ENCODE measurements at places on chromosomes 6 and 20.

DNA sequence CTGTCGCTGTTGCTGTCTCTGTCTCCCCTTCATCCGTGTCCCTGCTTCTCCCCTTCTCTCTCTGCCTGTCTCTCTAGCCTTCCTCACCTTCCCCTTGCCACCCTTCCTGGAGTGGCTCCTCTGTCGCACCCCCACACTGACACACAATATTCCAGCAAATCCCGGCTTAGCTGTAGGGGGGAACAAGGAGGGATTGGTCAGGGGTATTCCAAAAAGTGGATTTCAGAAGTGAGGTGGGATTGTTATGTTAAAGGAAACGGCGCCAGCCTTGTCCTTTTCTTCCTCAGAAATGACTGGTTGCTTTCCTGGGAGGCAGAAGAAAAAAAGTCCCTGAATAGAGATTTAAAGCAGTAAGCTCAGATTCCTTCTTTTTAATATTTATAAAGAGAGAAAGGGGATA, 76.3 kb upstream of the SIRPA start:
- DNase-seq: no peak

DNA sequence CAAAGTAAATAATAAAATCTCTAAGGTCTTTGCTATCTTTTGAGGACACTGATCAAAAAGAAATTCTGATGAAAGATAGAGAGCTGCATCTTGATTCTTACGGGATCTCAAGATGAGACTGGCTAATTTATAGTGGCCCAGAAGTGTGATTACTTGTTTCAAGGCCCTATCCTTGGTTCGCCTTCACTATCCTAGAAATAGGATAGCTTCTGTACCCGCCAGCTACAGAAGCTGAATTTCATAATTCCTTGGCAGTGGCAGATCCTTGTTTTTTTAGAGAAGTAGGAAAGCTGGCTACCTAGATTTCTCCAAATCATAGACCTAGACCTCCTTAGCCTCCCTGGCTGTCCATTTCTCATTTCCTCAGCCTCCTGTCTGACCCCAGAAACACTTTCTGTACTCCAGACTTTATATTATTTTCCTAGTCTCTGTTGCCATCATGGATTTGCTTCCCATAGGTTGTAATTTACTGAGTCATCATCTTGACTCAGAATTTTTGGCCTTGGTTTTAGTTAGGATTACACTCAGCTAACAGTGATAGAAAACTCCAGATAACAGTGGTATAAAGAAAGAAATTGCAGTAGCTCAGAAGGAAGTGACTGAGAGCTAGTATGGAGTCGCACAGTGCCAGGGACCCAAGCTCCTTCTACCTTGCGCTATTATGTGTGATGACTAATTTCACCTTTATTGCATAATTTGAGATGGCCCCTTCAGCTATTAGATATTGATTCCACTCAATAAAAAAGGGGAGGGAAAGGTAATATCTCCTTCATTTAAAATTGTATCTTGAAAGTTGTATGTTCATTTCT, 27.7 kb downstream of the PHF3 start:
- DNase-seq: no peak

DNA sequence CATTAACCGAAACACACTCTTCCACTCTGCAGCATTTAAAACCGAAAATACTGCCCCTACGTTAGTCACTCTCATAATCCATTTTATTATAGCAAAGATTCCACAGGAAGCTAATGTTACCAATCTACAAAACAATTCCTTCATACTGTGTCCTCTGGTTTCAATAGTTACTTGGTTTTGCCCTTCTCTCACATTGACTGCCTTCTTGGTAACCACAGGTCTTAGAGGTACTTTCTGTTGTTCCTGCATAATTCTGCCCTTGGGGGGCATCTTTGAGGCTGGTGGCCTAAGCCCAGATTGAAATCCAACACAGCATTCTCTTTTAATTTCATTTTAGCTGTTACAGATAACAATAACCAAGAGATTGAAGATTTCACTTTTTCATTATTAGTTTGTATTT, 9.8 kb upstream of the DCBLD1 start:
- DNase-seq: no peak

DNA sequence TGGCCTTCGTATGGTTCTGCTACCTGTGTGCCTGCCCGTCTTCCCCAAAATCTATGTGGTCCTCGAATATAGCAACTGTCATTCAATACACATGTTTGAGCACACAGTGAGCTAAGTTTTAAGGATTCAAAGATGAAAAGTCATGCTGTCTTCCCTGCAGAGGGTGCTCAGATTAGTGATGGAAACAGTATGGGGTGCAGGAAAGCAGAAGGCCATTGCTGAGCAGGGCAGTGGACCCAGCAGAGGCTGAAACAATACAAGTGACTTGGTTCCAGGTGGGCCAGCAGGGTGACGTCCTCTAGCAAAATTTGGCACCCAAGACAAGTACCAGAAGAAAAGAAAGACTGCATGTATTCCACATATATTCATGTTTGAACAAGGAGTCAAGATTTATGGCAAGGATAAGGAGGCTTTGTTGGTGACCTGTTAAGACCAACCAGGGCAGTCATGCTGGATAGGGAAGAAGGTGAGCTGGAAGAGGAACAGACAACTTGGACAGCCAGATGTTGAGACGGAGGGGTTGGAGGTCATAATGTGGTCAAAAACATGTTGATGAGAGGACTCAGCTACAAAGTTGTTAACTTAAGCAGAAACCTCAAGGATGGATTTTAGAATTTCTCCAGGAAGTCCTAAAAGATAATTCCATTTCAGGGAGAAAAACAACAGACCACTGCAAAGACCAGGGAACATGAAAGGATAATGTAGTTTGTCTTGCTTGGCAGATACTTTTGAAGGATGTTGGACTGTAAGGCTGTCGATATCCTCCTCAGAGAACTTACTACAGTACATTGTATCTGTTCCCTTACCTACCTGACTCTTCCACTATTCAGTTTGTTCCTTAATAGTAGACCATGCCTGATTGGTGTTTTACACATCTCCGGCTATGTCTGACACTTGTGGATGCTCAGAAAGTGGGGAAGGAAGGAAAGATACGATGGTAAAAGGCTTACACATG, 2.5 kb downstream of the HLA-DQA1 start:
- no peak for DNase-seq

- DNase-seq: no peak
Measured at GRCh38 chr6:27176096-27176495, 71.4 kb upstream of the PRSS16 start.
